ENCODE measurements at places on chromosomes 4 and X.

DNA sequence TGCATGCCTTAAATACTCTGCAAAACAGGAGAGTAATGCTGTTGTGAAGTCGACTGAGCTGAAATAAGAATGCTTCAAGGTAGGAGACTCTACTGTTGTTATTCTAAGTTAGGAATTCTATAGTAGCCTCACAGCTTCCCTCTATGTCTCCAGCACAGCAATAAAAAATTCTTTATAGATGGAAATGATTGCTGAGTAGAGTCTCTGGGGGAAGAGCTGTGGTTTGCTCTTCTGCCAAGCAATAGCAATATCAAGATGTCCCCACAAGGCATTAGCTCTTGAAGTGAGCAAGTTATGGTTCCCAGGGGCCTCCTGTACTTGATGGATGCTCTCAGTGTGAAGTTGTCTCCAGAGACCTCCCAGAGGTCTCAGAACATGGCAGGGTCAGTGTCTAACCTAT lies 880.6 kb upstream of the FRG1 start:
- no peak for DNase-seq

DNA sequence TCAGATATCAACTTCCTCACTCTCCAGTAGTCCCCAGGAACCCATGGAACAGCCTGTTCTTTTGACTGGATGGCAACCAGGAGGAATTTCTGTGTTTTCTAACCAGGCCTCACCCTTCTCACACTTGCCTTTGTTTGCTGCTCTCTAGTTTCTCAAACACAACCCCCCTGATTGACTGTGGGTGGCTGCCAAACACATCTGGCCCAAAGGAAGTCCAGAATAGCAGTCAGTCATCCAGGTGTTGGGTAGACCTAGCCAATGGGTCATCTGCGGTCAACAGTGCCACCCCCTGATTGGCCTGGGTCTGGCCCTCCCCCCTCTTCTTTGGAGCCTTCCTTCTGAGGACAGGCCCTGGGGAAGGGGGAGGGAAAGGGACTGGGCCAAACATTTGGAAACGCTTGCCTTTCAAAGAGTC lies 53.7 kb downstream of the MSX1 start:
- DNase-seq: no peak

DNA sequence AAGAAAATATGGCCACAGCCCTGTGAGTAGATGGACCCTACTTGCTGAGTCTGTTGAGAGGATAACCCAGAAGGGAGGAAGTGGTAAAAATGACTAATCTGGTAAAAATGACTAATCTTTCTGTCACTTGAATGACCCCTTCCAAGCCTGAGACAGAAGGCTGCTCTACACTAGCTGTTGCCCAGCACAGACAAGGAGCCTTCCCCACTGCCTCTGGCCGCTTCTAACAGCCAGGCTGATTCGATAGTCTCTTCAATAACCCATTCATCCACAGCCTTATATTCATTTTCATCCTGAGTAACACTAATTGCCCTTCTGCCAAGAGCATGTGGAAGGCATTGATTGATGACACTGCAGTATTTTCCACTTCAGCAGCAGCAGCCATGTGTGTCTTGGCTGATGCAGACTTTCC lies 18.4 kb downstream of the MAGEB17 start:
- no peak for DNase-seq

- no peak for DNase-seq
Measured at GRCh38 chr4:41744572-41745291, 3.8 kb downstream of the PHOX2B start.

DNA sequence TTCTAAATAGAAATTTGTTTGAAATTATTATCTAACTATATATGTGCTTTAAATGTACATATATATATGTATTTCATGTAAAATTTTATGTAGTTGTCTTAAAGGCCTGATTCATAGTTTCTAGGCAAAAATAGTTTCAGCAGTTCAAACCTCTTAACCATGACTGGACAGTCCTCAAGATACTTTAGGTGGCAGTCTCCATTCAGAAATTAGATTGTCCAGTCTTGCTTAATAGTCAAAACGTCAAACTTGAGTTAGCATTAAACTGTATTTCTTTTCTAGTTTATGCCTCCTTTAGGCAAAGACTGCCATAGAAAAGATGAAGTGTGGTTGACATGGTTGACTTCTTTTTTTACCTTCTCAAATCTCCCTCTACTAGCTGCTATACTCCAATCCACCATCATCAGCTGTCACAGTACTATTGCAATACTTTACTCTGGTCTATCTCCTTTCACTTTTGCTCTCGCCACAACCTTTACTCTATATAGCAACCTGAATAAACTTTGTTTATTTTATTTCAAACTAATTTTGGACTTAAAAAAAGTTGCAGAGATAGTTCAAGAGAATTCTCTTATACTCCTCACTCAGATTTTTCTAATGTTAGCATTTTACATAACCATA lies 395.6 kb upstream of the DIPK2B start:
- DNase-seq: no peak

GRCh38 chr4:81491943-81492342 lies 20.2 kb upstream of the RASGEF1B start:
- DNase-seq: peak; percentile 89

- DNase-seq: no peak
Measured at GRCh38 chr4:74426101-74426500, 18.8 kb upstream of the AREG start.

DNA sequence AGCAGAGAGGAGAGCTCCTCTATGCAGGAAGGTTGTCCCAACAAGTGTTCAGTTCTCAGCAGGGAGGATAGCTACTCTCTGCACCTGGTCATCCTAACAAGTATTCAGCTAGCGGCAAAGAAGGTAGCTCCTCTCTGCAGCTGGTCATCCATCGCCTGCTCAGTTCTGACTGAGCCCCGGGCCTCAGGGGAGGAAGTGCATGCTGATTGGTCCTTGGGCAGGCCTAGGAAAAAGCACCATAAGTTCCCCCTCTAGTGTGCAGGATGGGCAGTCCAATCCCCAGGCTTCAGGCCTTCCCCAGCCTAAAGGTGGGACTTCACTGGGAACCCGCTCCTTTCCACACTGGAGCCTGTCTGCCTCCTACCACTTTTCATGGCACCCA lies 4.4 kb upstream of the FBXW7 start:
- no peak for DNase-seq

Measured in CD4-positive, alpha-beta T cell treated with Interferon alpha-2 for 1 hour (primary cell).